ENCODE measurements at places on chromosomes 7 and 10. TPM values are rescaled to one million over a fixed set of nuclear protein-coding genes. Genes with fewer than 3 reads are reported as not detected.

Gene FAM25A
- polyA plus RNA-seq: not detected

Gene RBM33
- polyA plus RNA-seq: 36.8 TPM

Gene HTR5A
- not detected for polyA plus RNA-seq

Gene GPC2
- 0.23 TPM for polyA plus RNA-seq

Gene RTKN2
- 64.2 TPM for polyA plus RNA-seq

Gene SAMD9L
- polyA plus RNA-seq: 33.4 TPM

Gene LIPK
- not detected for polyA plus RNA-seq

Gene TCF7L2
- 0.38 TPM for polyA plus RNA-seq

Gene ZNF394
- 68.1 TPM for polyA plus RNA-seq

Gene IL2RA
- 162 TPM for polyA plus RNA-seq

Gene CALML5
- not detected for polyA plus RNA-seq

Gene CPXM2
- polyA plus RNA-seq: not detected

Gene NKX6-2
- not detected for polyA plus RNA-seq

Gene GPNMB
- polyA plus RNA-seq: not detected

Gene SHH
- not detected for polyA plus RNA-seq

Gene CC2D2B
- not detected for polyA plus RNA-seq

Gene TLL2
- polyA plus RNA-seq: not detected

Gene MMP21
- polyA plus RNA-seq: not detected

Gene TMEM229A
- polyA plus RNA-seq: not detected

Gene CACNB2
- 0.40 TPM for polyA plus RNA-seq

Gene CFAP69
- polyA plus RNA-seq: not detected

Measured in CD4-positive, CD25-positive, alpha-beta regulatory T cell (primary cell).